ENCODE measurements at places on chromosomes 3 and 15. TPM values are rescaled to one million over a fixed set of nuclear protein-coding genes. Genes with fewer than 3 reads are reported as not detected.

GBE1 gene
- 24.6 TPM for total RNA-seq

SYNM gene
- 2.0 TPM for total RNA-seq

GPR171 gene
- 191 TPM for total RNA-seq

DNA sequence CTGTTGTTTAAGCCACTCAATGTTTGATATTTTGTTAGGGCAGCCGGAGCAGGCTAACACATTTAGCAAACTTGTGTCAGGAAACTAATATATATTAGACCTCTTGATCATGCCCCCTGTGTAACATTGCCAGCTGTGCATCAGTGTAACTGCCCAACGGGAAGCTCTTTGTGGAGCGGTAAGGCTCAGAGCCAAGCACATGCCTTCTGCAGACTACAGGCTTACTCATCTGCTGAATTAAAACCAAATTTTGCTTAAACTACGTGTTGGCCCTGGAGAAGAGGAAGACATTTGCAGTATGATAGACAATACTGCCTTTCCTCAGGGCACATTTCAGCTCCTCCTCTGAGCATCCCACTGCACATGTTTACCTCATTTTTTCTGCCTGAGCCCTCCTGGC lies 50.5 kb upstream of the KCNMB2 start:
- H3K27ac ChIP-seq: no peak overlapping the region
- no peaks in the 10 kb centered on the region for H3K36me3 ChIP-seq
- no peak overlapping the region for H3K4me3 ChIP-seq
- no peaks in the 10 kb centered on the region for H3K27me3 ChIP-seq
- no peak for DNase-seq

- H3K27me3 ChIP-seq: no peaks in the 10 kb centered on the region
- peaks cover 18% of the 10 kb centered on the region for H3K36me3 ChIP-seq
- H3K27ac ChIP-seq: peak overlapping the region; percentile 94
- peak overlapping the region; percentile 99 for H3K4me3 ChIP-seq
Measured at GRCh38 chr3:50237754-50238548, 1.9 kb downstream of the GNAI2 start.

DNA sequence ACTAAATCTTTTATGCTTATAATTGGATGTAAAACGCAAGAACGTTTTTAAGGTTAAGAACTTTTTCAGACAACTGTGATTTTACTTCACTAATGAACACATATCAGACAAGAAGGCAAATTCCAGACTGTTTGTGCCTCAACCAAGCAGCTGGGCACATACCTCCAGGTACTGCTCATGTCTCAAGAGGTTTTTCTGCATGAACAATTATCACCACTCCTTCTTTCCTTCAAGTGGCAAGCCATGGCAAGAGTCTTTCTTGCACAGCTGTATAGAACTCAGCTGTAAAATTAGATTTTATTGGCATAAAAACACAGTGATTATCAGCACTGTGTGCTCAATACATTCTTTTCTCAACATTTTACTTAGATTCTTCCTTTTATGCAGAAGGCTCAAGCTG lies 64.3 kb downstream of the FNDC3B start:
- DNase-seq: no peak
- H3K4me3 ChIP-seq: no peak overlapping the region
- peaks cover 6% of the 10 kb centered on the region for H3K27me3 ChIP-seq
- no peak overlapping the region for H3K27ac ChIP-seq

GRCh38 chr15:34796847-34797435 lies 1.6 kb upstream of the ACTC1 start:
- no peak for DNase-seq
- H3K36me3 ChIP-seq: no peaks in the 10 kb centered on the region
- no peaks in the 10 kb centered on the region for H3K4me1 ChIP-seq
- no peak overlapping the region for H3K27ac ChIP-seq

Data from activated T-helper 1 cell treated with anti-CD3 and anti-CD28 coated beads, Interleukin-12 subunit alpha, Interleukin-12 subunit beta, Interleukin-2, Interleukin-4 antibody, amounts not matched to agents 30 ng/mL and 10 ng/mL and 1 ng/mL, durations not matched to agents 14 hours and 24 hours and 36 hours (primary cell).